GF-D8 (cell line): ENCODE measurements at places on chromosomes 2 and 18.

DNA sequence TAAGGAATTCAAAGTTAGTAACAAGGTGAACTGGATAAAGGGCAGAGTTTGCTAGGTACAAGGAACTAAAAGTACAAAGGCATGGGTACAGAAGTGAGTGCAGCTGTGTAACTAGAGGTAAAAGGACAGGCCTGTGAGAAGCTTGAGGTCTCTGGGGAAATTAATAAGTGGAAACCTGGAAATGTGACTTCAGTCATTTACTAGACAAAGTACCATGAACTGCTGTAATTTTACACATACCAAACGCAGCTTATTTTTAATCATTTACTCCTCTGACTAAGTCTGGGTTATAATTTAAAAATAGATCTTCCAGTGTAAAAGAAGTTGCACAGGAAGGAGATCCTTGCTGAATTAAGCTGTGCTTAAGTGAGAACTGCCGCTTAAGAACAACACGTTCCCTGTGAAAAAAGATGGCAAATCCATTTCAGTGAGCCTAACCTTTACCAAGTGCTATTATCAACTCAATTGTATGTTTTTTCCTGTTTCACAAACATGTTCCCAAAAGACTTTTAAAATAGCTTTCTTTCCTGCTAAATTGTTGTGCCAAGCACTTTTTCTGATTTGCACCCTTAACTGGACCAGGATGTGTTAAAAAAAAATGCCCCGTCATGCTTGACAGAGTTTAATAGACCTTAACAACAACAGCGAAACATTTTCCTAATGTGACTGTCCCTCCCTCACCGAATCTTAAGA is 44.3 kb downstream of the CALCRL start:
- no peak for DNase-seq

GRCh38 chr2:21015281-21015645 is 28.6 kb downstream of the APOB start:
- DNase-seq: no peak

DNA sequence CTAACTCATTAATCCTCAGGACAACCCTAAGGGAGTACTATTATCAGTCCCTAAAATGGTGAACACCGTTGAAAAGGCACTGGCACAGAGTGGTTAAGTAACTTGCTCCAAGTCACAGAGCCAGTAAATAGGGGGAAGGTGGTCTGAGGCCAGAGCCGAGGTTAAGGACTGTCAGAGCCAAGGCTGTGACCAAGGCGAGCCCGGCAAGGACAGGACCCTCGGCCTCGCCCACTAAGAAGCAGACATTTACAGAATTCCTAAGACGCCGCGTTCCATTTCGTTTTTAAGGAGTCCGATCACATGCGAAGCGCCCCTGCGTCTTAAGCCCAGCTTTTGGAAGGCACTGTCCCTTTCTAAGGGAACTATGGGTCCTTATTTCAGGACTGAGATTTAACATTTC is 1.1 kb downstream of the PDIA6 start:
- no peak for DNase-seq

DNA sequence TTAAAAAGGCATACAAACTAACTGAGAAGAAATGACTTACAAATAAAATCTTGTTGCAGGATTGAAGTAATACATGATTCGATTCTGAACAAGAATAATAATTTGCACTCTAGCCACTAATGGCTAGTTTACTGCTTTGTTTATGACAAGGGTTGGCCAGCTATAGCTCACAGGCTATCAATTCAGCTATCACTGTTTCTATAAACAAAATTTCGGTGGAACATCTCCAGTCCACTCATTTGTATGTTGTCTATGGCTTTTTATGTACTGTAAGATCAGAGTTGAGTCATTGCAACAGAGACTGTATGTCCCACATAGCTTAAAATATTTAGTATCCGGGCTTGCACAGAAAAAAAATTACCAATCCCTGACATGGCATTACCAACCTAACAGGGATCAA is 543.7 kb upstream of the CNTNAP5 start:
- DNase-seq: no peak

GRCh38 chr2:15825276-15825980 is 114.9 kb upstream of the MYCN start:
- no peak for DNase-seq

DNA sequence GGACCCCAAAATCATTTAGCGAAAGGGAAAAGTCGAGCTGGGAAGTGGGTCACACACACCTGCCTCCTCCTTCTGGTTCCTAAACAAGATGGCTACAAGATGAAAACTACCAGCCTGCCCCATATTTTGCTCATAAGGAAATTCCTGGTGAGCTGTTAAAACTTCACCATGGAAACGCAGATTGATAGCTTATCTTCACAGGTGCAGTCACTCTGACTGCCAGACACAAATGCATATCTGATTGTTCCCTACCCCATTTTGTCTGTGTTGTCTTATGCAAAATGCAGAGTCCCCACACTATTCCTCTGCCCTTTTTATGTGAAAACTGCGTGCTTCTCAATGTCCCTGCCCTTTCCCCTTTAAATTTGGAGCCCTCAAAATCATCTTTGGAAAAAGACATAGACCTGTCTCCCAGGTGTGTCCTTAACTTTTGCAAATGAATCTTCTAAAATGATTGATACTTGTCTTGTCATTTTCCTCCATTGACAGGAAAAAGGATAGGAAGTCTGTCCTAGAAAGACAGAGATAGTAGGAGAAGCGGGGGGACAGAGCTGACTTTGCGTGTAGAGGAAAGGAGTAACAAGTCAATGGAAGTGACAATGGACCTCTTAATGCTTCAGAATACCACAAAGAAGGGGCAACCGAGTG is 38.9 kb upstream of the THOC1 start:
- DNase-seq: no peak

- DNase-seq: no peak
Measured at GRCh38 chr2:37881397-37881796, 43.7 kb upstream of the RMDN2 start.

DNA sequence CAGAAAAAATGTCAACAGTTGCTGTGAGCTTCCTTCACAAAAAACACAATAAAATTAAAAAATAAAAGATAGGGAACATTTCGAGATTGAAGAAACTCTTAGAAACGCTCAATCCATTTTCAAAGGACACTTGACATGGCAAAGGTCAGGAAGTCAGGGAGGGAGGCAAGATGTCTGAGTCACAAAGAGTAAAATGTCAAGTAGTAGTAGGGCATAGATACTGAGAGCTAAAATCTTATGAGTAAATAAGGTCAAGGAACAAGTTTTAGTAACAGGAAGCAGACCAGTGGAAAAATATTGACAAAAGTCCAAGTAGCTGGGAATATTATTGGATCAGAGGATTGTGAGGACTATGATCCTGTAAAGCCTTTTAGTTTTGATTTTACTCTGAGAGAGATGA is 495.6 kb downstream of the TMX3 start:
- no peak for DNase-seq

GRCh38 chr2:181131584-181131983 is 151.2 kb downstream of the UBE2E3 start:
- no peak for DNase-seq

DNA sequence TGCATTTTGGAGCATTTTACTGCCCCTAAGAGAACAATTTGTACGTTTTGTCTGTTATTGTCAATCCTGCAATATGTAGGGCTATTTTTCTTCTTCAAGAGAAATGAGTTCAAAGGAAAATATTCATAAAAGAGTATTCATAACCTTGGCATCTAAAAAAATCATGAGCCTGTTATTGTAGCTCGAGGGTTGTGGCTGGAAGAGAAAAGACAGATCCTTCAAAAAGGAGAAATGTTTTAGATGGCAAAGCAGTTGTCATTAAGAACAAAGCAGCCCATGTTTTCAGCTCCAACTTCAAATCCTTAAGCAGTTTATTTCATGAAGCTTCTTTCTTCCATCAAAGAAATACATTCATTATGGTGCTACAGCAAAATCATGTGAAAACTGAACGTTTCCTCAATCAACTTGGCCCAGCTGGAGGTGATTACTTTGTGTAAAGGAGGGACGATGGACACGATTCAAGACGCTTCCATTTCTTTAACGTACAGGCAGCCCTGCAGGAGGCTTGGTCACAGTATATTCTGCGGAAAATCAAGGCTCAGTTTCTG is 31.4 kb downstream of the QPCT start:
- DNase-seq: no peak

DNA sequence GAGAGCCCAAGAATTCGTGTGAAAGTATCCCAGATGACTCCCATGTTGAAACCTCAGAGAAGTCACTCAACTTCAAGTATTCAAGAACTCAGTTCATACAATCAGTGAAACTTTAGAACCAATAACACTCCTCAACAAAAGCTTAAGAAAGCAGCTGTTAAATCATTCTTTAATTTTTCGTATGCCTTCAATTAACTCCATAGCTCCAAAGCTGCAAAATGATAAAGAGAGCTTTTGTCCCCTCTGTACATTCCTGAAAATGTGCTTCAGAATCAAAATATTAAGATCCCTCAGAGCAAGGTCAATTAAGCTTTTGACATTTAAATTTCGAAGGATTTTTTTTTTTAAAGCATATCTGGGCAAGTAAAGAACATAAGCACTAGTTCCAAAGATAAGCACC is 4.7 kb downstream of the COBLL1 start:
- no peak for DNase-seq

DNA sequence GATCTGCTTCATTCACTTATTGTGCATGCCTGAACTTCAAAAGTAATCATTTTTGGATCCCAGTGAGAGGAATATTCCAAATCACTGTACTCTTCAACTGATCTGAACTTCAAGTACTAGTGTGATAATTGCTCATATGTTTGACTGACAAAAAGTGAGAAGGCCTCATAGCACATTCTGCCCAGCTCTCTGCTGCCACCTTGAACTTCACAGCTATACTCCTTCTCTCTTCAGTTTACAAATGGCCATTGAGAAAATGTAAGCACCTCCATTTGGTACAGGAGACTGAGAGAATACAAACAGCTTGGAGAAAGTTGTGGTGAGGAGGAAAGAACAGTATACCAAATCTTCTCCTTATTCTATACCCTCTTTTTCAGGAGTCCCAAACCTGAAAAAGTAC is 946.0 kb upstream of the CHAC2 start:
- DNase-seq: no peak

GRCh38 chr18:62339106-62339988 is 14.2 kb downstream of the TNFRSF11A start:
- no peak for DNase-seq

GRCh38 chr2:68287580-68288441 is 31.9 kb downstream of the CNRIP1 start:
- peak; percentile 39 for DNase-seq

- no peak for DNase-seq
Measured at GRCh38 chr2:47073641-47074040, 81.5 kb downstream of the STPG4 start.

GRCh38 chr2:227829337-227829736 is 15.7 kb downstream of the CCL20 start:
- DNase-seq: no peak

- DNase-seq: no peak
Measured at GRCh38 chr18:26210147-26210546, 16.1 kb upstream of the TAF4B start.

DNA sequence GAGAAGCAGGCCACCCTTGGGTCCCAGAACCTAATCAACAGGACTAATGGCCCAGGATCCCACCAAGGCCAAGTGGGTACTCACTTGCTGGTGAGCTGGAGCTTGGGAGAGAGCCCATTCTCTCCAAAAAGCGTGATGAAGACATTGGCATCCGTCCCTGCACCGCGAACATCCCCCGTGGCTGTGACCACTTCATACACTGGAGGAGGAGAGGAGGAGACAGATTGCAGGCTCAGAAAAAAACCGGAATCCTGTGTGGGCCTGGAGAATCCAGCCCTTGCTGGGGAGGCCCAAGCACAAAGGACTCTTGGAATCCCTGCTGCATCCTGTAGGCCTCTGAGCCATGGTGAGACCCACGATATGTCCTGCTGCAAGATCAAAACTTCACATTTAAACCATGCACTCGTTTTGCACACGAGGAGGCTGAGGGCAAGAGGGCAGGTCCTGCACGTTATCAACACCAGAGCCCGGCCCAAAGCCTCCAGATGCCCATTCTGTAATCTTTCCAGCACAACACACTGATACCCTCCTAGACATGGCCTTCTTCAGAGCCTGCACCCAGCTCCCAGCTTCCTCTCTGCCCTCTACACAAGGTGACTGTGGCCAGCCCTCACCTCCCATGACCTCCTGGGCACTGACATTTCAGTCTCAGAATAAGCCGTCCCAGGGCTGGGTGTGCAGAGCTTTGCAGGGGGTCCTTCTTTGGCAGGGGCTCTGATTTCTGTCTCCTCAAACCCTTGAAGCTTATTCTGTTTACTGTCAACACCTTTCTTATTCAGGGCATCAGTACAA is 7.8 kb downstream of the LOXHD1 start:
- DNase-seq: no peak

- no peak for DNase-seq
Measured at GRCh38 chr2:84904151-84904550, 1.3 kb upstream of the TMSB10 start.
